Natural killer cell (primary cell): ENCODE measurements at places on chromosomes 2 and 18.
A peak's percentile ranks its signal among the peaks of the same experiment; 100 is the strongest.

DNA sequence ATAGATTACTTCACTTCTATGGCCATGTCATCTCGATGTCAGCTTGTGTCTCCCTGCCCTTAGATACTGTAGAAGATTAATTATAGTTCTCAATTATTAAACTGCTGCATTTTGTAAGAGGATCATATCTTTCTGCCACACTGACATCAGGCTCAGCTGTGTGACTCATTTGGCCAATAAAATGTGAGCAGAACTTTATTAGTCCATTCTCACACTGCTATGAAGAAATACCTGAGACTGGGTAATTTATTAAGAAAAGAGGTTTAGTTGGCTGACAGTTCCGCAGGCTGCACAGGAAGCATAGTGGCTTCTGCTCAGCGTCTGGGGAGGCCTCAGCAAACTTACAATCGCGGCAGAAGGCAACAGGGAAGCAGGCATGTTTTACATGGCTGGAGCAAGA, 290.4 kb downstream of the RAD51AP2 start:
- DNase-seq, result no peak

- no peak for DNase-seq
These were observed 94.5 kb downstream of the COBLL1 start for GRCh38 chr2:164747140-164747539.

DNA sequence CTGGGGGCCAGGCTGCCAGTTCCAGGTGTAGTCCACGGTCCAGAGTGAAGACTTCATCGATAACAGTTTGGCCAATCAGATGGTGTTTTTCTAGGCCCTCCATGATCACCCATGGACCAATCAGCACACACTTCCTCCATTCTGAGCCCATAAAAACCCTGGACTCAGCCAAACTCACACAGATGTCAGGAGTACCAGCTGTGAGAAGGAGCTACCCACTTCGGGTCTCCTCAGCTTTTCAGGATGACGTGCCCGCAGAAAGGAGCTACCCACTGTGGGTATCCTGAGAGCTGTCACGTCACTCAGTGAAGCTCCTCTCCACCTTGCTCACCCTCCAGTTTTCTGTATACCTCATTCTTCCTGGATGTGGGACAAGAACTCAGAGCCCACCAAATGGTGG, 210.0 kb upstream of the RASGRP3 start:
- DNase-seq, result no peak

GRCh38 chr2:100021791-100022340, 120.5 kb downstream of the AFF3 start:
- DNase-seq, result no peak

DNA sequence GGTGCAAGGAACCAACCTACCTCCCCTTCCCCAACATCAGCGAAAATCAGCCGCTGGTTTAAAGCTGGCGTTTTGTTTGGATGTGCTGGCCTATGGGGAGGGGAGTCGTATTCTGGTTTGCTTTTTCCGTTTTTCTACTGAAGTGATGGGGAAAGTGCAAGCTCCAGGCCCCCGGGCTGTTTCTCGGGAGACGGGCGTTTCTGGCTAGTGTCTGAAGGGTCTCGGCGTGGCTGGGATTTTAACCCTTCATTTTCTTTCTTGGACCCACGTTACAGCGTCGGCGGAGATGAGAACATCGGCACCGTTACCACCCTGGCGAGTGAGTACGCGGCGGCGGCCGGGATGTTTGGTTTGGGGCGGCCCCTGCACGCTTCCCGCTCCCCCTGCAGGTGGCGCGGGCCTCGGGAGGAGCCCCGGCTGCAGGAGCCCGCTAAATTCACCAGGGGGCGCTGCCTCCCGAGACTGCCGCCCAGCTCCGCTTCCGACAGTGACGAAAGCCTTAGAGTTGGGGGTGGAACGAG, 70.7 kb downstream of the PLB1 start:
- DNase-seq, result peak; percentile 94

DNA sequence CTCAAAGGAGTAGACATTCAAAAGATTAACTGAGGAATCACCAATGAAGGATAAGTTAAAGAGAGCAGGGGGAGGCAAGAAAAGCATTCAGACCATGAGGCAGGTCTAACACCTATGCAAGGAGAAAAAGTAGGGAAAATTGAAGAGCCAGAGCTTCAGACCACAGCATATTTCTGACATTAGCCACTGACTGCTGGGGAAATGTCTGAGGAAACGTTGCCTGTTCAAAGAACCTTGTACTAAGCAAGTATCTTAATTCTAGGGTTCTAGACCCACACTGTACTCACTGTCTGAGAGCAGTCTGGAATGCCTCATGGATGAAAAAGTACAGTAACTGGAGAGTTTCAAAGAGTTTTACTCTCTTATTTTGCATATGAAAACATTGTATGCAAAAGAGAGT, 39.5 kb upstream of the TFPI start:
- no peak for DNase-seq

- DNase-seq, result no peak
These were observed 119.0 kb downstream of the KIAA1328 start for GRCh38 chr18:36947820-36948348.

DNA sequence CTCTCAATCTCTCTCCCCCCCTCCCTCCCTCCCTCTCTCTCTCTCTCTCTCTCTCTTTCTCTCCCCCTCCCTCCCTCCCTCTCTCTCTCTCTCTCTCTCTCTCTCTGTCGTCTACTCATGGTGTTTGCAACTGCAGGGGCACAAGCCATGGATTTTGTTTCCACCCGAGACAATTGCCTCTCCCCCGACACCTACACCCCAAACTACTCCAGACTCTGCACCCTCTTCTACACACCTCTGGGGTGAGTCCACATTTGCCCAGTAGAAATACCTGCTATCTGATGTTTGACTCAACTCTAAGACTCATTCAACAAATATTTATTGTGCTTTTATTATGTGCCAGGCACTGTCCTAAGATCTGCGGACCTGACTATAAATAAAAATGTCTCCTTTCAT, 93.7 kb downstream of the TMEM17 start:
- DNase-seq, result peak; percentile 30

DNA sequence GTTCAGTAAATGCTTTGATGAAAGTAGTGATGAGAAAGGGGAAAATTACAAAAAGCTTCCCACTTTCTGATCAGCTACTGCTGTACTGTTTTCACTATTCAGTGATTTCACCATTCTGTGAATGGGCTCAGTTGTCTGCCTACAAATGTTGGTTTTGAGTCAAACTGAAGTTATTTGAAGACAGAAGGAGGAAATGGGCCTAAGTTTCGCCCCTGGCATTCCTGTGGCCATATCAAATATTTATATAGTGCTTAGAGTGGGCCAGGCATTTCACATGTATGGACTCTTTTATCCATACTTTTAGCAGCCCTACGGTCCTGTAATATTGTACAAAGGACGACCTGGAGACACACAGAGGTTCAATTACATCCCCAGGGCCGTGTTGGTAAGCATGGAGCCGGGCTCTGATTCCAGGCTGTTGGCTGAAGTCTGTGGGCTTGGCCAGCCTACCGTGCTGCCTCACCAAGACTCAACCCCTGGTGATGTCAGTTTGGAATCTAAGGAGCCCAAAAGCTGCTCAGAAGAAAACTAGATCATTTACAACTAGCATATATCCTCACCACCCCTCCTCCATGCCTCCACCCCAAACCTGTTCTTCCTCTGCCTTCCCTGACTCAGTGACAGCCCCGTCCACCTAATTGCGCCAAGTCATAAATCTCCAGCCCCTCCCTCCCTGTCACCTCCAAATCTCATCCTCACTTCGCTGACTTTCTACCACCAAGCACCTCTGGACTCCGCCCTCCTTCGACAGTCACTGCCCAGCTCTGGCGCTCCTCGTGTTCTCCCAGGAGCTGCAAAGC, 10.1 kb upstream of the GRHL1 start:
- DNase-seq, result no peak

DNA sequence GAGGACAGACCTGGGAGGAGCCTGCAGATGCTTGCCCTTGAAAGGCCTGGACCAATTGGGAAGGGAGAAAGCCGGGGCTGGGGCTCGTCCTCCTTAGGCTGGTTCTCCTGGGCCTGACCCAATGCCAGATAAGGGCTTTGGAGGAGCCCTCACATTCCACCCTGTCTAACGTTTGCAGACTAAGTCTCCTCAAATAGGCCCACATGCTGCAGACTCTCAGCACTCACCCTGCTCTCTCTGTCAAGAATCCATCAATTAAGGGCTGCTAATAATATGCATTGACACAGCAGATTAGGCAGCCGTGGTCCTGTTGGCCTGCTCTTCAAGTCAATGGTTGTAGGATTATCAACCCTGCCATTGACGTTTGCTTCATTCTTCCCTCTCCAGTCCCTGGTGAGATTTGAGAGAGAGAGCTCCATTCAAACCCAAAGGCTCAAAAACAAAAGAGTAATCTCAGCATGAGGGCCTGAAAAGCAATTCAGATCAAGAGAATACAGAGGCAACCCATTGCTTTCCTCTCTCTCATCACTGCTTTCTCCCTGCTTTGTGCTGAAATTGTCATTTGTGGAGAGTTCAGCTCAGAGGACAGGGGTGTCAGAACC, 167.6 kb downstream of the INSIG2 start:
- no peak for DNase-seq

DNA sequence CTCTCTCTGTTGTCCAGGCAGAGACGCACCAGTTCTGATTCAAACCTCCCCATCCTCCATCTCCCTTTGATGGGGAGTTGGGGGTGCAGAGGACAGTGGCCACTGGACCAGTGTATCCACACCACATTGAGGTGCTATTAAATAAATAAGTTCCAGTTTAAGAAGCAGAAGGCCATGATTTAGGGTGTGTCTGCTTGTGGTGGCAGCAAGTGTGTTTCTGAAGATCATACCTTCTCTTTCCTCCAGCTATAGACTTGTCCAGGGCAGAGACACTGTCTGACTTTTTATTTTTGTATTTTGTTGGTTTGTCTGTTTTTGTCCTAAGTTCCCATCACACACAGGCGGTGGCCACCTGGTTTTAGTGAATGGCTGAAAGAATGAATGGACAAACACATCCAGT, 16.5 kb upstream of the INO80C start:
- DNase-seq, result no peak

DNA sequence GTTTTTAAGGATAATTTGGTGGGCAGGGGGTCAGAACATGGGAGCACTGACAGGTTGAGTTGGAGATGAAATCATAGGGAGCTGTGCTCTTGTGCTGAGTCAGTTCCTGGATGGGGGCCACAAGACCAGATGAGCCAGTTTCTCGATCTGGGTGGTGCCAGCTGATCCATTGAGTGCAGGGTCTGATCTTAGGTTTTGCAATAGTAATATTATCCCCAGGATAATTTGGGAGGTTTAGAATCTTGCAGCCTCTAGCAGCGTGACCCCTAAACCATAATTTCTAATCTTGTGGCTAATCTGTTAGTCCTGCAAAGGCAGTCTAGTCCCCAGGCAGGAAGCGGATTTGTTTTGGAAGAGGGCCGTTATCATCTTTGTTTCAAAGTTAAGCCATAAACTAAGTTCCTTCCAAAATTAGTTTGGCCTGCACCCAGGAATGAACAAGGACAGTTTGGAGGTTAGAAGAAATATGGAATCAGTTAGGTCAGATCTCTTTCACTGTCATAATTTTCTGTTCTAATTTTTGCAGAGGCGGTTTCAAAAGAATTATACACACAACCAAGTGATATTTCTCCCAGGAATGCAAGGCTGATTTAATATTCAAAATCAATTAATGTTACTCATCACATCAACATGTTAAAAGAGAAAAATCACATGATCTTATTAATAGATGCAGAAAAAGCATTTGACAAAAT, 23.0 kb downstream of the DBI start:
- DNase-seq, result no peak

- DNase-seq, result no peak
These were observed 63.8 kb downstream of the EHD3 start for GRCh38 chr2:31297751-31298150.
